CMK (cell line): ENCODE measurements at places on chromosomes 1 and 21.

GRCh38 chr21:26118938-26119540 is 51.5 kb downstream of the APP start:
- no peak for DNase-seq

GRCh38 chr1:23639460-23640095 is 52.0 kb upstream of the RPL11 start:
- DNase-seq = no peak

DNA sequence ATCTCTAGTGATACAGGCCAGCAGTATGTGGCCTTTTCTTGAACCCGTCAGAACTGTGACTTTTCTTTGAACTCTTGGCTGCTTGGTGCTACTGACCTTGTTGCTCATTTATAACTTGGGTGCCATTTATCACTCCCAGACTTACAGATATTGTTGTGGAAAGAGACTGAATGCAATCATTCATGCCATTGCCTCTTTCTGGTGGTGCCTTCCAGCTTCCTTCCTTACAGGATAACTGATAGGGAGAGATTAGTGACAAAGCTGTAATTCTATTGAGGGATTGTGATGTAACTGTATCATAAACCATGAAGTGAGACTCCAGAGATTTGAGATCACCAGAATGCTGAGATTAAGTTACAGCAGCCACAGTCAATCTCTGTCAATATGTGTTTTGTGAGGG is 256.5 kb downstream of the USP25 start:
- no peak for DNase-seq

- DNase-seq = no peak
Measured at GRCh38 chr1:3055051-3055450, 14.0 kb upstream of the PRDM16 start.

DNA sequence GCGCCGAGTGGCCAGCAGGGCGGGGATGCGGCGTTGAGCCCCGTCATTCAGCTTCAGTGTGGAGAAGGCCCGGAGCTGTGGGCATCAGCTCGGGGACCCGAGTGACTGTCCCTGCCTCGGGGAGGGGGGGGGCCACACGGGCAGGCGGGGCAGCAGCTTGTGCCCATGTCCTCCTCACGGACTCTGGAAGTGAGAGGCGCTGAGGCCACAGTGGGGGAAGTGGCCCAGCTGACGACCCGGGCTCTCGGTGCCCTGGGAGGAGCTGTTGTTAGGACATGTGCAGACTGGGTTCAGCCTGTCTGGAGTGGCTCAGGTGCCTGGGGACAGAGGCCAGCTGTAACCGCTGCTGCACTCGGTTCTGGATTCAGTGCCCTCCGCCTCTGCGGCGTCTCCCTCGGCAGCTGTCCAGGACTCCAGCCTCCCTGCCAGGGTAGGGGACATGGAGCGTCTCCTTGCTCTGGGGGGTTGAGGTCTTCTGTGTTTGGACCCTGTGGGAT is 71.1 kb downstream of the SKI start:
- DNase-seq = no peak

DNA sequence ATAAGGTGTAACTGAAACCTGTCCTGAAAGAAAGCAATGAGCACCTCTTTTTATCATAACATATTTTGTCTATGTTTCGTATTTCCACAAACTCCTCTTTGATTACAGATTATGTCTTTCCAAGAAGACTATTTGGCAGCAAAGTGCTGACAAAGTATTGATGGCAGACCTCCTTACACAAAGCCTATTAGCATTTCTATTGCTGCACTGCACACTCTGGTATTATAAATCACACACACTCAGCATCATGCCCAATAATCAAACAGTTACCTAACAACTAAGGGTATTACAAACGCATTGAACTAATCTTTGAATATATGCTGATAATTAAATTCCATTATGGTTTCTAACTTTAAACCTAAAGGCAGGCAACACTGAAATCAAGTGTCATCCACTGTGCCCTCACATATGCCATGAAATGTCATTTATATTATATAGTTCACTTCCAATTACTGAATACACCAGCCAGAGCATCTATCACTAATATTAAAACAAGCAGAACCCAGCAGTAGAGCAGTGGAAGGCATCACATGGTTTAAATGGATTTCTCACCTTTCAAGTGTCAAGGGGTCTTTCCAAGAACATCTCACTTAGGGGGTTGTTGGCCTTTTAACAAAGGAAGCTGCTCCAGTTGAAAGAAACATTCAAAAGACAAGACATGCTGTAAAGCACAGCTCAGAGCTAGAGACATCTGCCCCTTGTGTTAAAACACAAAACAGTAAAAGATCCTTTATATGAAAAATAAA is 239.1 kb downstream of the RERE start:
- DNase-seq = no peak
